ENCODE measurements at places on chromosomes 16 and 17.

DNA sequence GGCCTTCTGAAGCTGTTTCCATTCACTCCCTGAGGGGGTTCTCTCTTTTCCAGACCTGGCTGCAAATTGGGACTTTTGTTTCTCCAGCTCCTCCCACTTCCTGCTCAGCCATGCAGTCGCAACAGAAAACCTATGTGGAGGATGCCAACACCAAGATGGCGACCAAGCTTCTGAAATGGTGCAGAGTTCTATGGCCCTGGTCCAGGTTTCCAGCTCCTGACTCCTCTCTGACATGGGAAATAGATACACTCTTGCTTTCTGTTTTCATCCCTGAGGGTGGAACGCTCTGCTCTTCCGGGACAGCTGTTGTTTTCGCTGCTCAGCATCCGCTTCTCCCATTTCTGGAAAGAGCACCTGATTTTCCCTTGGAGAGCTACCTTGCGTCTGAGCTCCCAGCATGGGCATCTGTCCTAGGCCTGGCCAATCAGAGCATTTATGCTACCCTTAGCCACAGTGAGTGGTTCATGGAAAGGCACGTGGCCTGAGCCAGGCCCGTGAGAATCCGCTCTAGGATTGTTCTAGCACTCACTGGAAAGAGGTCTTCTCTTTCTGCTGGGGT lies 8.1 kb downstream of the GPRC5B start:
- no peak for DNase-seq

DNA sequence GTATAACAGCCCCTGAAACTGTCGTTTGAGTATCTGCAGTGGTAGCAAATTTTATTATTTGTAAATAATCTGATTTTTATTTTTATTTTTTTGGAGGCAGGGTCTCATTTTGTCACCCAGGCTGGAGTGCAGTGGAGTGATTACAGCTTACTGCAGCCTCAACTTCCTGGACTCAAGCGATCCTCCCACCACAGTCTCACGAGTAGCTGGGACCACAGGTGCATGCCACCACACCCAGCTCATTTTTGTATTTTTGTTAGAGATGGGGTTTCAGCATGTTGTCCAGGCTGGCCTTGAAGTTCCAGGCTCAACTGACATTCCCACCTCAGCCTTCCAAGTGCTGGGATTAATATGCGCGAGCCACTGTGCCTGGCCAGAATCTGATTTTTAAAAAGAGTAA lies 2.8 kb downstream of the NDEL1 start:
- DNase-seq: no peak

GRCh38 chr16:67750466-67750865 lies 31.4 kb upstream of the GFOD2 start:
- DNase-seq: no peak

- DNase-seq: peak; percentile 91
Measured at GRCh38 chr17:40451420-40451819, 8.2 kb downstream of the IGFBP4 start.

DNA sequence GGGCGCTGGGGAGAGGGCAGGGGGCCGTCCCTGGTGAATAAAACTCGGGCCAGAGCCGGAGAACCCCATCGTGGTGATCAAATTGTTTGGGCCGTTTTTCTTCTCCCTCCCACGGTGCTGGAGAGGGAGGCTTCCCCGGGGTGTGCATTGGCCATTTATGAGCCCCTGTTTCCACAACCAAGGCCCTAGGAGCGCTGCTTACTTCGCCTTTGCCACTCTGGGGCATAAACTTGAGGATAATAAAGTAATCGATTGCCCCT lies 544 bp downstream of the CCP110 start:
- DNase-seq: no peak

All from uterus (tissue), 4 donors.